Stimulated activated CD4-positive, alpha-beta T cell treated with anti-CD3 and anti-CD28 coated beads, Interleukin-1b, Interleukin-23, amount 100 ng/mL, for 24 hours (primary cell): ENCODE measurements at places on chromosomes 11 and 22.

- DNase-seq, result no peak
Observed at GRCh38 chr11:10885703-10886363, 28.0 kb upstream of the ZBED5 start.

DNA sequence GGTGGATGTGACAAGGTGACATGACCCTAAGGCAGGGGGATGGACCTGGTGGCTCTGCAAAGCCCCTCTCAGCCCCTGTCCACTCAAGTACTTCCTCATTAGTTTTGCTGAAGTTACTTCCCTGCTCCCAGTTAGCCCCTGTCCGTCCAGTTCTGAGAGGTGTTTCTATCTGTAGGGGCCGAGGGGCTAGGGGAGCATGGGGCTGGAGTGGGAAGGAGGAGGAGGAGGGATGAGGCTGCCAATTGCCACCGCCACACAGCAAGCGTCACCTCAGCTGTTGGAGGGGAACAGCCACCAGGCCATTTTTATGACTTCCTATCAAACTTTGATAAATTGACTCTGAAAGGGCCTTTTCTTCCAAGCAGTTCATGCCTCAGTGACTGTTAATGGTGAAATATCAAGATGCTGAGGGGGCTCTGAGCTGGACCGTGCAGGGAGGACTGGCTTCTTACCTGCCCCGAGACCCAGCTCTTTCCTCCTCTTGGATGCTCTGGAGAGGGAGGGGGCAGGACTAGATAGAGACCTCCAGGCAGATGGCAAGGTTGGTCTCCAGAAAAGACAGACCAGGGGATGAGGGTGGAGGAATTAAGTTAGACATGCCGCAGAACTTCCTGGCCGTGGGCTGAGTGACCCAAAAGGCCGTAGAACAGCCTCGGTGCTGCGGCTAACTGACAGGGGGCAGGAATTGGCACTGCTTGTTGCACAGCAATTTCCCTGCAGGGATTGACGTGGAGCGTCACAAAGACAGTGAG lies 137.0 kb downstream of the ST3GAL4 start:
- no peak for DNase-seq

DNA sequence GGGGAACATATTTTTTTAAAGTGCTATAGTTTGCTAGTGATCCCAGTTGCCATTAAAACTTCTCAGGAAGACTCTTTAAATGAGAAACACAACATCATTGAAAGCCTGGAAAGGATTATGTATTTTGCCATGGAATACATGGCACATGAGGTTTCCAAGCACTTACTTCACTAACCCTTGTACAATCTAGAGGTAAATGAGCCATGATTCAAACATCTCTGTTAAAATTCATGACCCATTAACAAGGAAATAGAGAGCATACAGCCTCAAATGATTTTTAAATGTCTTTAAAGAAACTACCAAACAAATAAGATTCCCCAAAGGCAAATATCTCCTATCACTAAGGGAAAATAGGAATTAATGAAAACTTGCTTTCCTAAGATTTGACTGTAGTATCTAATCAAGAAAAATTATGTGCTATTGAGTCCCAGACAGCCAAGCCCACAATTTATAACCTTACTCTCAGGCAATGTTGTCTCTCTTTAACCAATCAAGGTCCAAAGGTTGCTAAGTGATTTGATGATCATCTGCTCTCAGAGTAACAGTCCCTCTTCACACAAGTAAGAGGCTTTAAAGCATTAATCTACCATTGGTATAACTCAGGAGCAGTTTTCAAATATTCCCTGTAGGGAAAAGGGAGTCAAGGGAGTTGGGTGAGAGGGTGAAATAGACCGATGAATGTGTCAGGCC lies 92.0 kb upstream of the DDI1 start:
- no peak for DNase-seq

DNA sequence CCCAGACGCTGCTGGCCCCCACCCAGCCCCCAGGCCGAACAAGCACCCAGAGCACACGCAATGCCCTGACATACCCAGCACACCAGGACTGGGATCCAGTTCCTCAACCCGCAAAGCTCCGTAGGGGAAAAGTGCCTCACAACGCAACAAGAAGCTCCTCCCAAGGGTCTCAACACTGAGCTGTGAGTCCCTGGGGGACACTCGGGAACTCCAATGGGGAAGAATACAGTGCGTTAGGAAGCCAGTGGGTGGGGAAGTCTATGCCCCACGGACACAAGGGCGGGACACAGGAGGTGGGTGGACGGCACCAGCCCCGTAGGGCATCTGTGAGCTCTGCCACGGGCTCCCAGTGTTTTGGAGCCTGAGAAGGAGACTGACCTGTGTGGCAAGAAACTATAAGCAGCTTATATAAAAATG lies 1.6 kb downstream of the DEAF1 start:
- DNase-seq, result no peak

DNA sequence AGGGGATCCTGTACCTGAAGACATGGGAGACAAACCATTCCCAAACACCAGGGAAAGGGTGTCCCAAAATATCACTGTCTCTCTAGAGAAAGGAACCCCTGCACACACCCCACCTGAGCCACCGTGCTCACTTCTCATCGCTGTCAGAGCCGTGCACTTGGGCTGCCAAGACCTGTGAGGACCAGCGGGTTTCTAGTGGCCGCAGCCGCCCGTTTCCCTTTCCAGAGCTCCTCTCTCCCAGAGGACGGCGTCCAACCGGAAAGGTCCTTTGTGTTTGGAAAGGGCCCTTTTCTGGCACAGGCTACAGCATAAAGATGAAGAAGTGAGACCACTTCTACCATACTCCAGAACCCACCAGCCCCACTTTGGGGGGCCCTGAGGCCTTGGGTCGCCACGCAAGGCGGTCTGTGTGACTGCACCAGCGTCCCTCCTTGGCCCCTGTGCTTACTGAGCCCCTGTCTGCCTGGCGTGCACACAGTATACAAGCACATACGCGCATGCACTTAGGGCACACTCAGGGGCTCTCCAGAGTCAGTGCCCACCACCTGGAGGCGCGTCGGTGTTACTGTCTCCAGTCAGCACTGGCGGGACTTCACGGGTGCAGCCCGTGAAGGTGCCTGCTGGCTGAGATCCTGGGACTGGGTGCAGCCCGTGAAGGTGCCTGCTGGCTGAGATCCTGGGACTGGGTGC lies 381.8 kb downstream of the TBC1D22A start:
- DNase-seq, result no peak

DNA sequence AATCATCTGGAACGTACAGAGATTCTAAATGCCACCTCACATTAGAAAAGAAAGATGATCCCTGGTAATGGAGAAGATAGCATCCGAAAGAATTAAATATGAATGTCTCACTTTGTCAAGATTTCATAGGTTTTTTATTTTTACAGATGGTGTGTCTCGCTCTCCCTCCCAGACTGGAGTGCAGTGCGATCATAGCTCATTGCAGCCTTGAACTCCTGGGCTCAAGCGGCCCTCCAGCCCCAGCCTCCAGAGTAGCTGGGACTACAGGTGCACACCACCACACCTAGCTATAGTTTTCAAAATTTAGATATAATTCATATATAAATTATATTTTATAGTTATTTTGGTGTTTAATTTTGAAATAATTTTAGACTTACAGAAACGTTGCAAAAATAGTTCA lies 16.7 kb upstream of the SMTN start:
- no peak for DNase-seq

DNA sequence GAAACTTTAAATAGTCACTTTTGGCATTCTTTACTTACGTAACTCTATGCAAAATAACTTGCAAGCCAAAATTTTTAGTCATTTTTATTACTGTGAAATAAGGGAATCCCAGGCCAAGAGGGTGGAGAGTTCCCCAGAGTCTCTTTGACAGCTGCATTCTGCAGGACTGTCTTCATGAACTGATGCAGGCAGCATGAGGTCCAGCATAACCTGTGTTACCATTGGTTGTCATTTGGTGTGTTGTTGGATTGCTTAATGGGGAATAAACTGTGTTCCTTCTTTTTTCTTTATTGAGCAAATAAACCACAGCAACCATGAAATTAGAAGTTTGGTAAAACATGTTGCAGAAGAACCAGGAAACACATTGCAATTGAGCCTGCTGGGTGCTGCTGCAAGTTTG lies 24.6 kb downstream of the MMP27 start:
- DNase-seq, result no peak

GRCh38 chr11:954392-955153 lies 28.9 kb downstream of the AP2A2 start:
- DNase-seq, result no peak

GRCh38 chr11:83299681-83300080 lies 13.5 kb upstream of the CCDC90B start:
- no peak for DNase-seq

GRCh38 chr11:120249279-120250262 lies 9.6 kb downstream of the POU2F3 start:
- DNase-seq, result no peak

DNA sequence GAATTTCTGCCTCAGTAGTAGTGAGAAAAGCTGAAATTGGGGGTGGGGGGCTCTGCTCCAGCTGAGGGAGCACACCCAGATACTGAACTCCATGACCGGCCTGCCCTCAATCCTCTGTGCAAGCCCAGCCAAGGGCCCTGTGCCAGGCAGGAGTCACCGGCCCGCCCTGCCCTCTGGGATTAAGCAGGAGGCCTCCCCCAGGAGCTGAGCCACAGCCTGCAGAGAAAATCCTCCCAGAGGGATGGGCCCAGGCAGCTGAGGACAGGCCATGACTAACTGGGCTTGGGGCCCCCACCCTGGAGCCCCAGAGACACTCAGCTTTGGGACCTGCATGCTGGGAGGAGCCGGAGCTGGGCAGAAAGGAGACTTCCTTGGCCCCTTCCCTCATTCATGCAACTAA lies 48.8 kb downstream of the MN1 start:
- no peak for DNase-seq

DNA sequence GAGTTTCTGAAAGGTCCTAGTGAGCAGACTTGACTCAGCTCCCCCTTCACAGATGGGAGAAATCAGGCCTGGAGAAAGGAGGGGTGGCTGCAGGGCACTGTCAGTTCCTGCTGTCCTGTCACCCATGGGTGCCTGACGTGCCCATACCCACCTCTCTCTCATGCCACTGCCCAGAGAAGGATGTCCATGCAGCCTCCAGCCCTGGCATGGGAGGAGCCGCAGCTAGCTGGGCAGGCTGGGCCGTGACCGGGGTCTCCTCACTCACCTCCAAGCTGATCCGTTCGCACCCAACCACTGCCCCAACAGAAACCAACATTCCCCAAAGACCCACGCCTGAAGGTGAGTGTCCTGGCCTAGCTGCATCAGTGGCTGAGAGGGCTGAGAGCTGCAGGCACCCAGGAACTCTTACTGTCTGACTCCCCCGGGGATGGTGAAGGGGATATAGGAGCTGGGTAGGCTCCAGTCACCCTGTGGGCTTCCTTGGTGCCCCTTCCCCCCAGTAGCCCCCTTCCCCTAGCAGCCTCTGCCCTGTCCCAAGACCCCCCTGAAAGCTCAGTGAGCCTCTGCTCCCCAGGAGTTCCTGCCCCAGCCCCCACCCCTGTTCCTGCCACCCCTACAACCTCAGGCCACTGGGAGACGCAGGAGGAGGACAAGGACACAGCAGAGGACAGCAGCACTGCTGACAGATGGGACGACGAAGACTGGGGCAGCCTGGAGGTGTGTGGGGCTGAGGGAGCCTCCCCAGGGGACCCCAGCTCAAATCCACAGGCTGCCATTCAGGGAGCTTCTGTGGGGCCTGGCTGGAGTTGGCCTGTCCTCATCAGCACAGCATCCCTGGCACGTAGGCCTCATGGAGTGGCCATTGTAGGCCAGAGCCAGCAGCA lies 11.8 kb downstream of the SCYL1 start:
- no peak for DNase-seq

DNA sequence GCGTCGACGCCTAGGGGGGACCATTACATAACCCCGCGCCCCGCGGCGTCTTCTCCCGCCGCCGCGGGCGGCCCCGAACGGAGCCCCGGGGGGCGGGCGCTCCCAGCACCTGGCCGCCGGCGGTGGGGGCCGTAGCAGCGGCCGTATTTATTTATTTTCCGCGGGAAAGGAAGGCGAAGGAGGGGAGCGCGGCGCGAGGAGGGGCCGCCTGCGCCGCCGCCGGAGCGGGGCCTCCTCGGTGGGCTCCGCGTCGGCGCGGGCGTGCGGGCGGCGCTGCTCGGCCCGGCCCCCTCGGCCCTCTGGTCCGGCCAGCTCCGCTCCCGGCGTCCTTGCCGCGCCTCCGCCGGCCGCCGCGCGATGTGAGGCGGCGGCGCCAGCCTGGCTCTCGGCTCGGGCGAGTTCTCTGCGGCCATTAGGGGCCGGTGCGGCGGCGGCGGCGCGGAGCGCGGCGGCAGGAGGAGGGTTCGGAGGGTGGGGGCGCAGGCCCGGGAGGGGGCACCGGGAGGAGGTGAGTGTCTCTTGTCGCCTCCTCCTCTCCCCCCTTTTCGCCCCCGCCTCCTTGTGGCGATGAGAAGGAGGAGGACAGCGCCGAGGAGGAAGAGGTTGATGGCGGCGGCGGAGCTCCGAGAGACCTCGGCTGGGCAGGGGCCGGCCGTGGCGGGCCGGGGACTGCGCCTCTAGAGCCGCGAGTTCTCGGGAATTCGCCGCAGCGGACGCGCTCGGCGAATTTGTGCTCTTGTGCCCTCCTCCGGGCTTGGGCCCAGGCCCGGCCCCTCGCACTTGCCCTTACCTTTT lies at the start of gene EP300:
Gene EP300 (plus strand): TSS at position 570 of the 795 bp plus-strand sequence. CDS start 413 bp downstream, outside the sequence.
- DNase-seq, result peak; percentile 74

DNA sequence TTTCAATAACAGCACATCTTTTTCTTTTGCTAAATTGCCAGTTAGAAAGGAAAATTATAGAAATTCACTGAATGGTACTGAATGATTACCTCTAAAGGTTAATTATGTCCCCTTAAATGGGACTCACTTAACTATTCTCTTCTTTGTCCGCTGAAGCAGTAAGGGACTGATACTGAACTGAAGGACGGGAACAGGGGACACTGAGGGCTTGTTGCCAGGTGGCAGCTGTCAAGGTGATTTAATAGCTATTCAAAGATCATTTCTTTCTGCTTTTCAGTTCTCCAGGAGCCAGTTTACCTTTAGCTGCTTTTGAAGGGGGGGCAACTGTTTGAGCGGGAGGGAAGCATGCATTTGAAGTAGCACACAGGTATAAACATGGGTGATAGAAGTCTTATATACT lies 325.4 kb upstream of the CCDC90B start:
- no peak for DNase-seq

DNA sequence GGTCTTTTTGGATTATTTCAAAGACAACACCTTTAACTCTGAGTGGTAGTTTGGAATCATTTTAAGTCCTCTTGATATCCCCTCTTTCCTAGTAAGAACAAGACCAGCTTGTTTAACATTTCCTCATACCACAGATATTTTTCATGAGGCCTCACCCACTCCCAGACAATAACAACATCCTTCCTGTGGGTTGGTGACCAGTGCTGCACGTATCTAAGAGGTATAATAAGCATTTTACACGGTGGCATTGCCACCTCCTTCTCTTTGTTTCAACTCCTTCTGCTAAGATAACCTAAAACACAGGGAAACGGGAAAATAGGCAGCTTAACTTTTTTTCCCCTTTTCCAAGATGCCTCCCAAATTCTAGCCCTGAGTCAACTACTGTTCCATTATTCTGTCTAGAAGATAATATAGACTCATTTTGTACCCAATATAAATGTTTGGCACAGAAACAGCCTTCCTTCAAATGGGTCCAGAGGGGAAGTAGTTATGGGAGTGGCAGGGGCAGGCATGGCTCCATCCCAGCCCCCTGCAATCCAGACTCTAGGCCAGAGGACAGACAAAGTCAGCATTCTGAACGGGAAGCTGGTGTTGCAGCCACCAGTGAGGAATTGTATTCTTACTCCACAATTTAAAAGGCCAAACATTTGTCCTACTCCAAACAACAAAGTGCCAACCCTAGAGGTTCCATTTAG lies 28.5 kb downstream of the MAML2 start:
- DNase-seq, result no peak

GRCh38 chr11:88105951-88106350 lies 69.3 kb downstream of the RAB38 start:
- DNase-seq, result no peak

- DNase-seq, result no peak
Observed at GRCh38 chr11:118530180-118530682, 761 bp upstream of the TMEM25 start.

GRCh38 chr11:1382831-1383607 lies 6.7 kb upstream of the BRSK2 start:
- peak; percentile 37 for DNase-seq
